ENCODE measurements at places on chromosomes 4 and X.

- no peak for DNase-seq
Measured at GRCh38 chrX:53678667-53679066, 7.9 kb downstream of the HUWE1 start.

- no peak for DNase-seq
Measured at GRCh38 chrX:53813670-53814440, 127.3 kb upstream of the HUWE1 start.

- no peak for DNase-seq
Measured at GRCh38 chr4:131609039-131609438, 1540.1 kb upstream of the PCDH10 start.

GRCh38 chr4:102493257-102493656 lies 7.9 kb upstream of the NFKB1 start:
- no peak for DNase-seq

GRCh38 chr4:38310446-38311043 lies 350.3 kb downstream of the PTTG2 start:
- DNase-seq, result no peak

- DNase-seq, result no peak
Measured at GRCh38 chrX:42615161-42615563, 162.8 kb downstream of the PPP1R2C start.

GRCh38 chr4:53593765-53594164 lies 2.5 kb upstream of the LNX1 start:
- DNase-seq, result no peak

GRCh38 chr4:143281507-143282190 lies 55.0 kb upstream of the GAB1 start:
- no peak for DNase-seq

DNA sequence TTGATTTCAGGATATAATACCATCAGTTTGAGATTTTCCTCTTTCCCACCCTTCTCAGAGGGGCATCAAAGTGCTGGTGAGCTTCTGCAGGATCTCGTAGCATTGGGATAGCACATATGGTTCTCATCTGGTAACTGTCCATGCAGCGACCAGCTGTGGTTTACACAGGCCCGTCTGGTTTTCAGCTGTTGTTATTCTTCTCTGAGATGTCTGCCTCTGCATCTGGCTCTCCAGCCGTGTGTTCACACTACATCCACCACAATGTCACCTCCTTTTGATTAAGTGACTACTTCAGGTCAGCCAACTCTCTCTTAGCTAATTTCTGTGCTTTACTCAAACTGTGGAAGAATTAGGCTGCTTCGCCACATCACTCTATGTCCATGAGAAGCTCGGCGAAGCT lies 676.7 kb upstream of the TENM3 start:
- peak; percentile 76 for DNase-seq

DNA sequence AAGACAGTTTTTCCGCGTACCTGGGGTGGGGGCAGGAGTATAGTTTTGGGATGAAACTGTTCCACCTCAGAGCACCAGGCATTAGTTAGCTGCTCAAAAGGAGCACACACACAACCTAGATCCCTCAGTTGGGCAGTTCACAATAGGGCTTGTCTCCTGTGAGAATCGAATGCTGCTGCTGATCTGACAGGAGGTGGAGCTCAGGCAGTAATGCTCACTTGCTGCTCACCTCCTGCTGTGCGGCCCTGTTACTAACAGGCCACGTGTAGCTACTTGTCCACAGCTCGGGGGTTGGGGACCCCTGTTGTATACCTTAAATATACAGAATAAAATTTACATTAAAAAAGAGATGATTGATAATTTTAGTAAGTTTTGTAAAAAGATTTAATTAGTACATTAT lies 191.5 kb downstream of the SLC7A11 start:
- DNase-seq, result no peak

- no peak for DNase-seq
Measured at GRCh38 chr4:74631338-74631737, 163.0 kb downstream of the BTC start.

DNA sequence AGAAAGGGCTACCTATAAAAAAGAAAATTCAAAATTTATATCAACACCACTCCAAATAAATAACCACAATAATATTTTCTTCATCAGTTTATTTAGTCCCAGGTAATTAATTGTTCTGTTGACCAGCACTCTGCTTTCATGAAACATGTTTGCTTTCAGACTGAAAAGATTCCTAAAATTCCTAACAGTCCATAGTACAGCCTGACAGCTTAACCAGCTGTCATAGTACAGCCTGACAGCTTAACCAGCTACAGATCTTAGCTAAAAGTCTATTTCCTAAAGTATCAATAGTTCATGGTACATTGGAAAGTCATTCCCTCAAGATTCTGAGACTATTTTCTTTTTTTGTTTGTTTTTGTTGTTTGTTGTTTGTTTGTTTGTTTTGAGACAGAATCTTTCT lies 144.1 kb upstream of the DDX53 start:
- no peak for DNase-seq

- DNase-seq, result no peak
Measured at GRCh38 chrX:40065296-40066046, 32.3 kb downstream of the BCOR start.

GRCh38 chr4:158788516-158788915 lies 19.7 kb downstream of the FNIP2 start:
- DNase-seq, result no peak

DNA sequence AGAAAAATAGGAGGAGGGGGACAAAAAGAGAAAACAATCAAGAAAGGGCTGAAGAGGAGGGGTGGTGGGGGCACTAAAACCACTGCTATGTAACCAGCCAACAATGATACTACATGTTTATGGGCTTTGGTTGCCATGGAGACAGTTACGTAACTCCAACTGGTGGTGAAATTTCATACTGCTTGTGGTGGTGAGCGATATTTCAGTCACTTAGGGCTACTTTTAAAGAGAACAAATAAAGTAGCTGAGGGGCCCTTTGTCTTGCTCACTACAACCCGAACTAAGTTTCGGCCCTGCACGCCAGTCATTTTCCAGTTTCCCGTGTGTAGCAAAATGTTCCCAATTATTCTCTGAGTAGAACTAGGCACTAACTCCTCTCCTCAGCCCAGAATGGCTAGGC lies 275.2 kb upstream of the EDA2R start:
- DNase-seq, result no peak

DNA sequence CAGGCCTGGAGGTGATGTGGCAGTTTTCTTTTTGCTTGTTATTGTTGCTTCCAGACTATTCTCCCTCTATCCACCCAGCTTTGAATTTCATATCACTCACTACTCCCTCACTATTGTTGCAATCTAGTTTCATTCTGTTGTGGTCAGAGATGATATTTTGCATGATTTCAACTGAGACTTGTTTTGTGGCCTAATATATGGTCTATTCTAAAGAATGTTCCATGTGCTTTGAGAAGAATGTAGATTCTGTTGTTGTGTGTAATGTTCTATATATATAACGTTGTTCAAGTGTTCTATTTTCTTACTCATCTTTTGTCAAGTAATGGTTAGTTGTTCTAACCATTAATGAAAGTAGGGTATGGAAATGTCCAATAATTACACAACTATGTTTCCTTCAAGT lies 59.0 kb downstream of the THOC2 start:
- no peak for DNase-seq

GRCh38 chr4:33837043-33837838 lies 2407.1 kb downstream of the ARAP2 start:
- peak; percentile 47 for DNase-seq

GRCh38 chrX:38341442-38341841 lies 11.0 kb upstream of the OTC start:
- no peak for DNase-seq

GRCh38 chr4:27666943-27667342 lies 806.3 kb downstream of the STIM2 start:
- DNase-seq, result peak; percentile 4

GRCh38 chrX:53287493-53288138 lies 6.2 kb upstream of the IQSEC2 start:
- DNase-seq, result peak; percentile 83

DNA sequence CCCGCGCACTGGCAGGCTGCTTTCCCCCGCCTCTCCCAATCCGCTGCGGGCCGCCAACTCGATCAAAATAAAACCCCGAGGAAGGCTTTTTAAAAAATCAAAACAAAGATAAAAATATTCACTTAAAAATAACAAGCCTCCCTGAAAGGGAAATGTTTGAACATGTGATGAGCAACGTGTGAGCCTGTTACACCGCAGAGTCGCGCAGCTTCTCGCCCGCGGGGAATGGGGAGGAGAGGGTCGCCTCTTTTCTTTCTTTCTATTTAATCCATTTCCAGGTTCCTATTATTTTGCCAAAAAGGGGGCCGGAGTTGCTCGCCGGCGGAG lies 326.0 kb upstream of the F9 start:
- DNase-seq, result no peak

- DNase-seq, result peak; percentile 64
Measured at GRCh38 chrX:153781428-153782047, 697 bp downstream of the SRPK3 start.

DNA sequence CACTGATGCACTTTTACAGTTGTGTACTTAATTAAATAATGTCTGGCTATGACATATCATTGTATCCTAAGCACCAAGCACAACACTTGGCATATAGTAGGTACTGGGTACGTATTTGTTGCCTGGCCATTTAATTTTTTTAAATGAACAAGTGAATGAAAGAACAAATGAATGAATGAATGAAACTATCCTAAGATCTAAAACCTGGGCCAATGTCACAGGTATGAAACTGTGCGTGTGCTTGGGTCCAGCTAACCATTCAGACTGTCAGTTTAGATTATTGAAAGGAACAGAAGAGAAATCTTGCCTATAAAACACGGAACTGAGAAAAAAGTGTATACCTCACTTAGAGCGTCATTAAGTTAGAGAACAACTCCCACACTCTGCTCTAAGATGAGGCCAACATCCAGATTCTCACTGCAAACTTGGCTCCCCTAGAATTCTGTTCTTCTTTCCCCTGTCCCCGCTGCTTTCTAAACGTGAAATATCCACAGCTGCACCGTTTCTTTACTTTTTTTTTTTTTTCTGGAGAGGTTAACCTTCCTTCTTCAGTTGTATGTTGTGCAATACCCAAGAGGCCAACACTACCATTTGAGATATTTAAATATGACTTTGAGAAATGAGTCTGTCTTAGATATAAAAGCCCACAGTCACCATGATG lies 17.3 kb upstream of the SEL1L3 start:
- DNase-seq, result no peak

DNA sequence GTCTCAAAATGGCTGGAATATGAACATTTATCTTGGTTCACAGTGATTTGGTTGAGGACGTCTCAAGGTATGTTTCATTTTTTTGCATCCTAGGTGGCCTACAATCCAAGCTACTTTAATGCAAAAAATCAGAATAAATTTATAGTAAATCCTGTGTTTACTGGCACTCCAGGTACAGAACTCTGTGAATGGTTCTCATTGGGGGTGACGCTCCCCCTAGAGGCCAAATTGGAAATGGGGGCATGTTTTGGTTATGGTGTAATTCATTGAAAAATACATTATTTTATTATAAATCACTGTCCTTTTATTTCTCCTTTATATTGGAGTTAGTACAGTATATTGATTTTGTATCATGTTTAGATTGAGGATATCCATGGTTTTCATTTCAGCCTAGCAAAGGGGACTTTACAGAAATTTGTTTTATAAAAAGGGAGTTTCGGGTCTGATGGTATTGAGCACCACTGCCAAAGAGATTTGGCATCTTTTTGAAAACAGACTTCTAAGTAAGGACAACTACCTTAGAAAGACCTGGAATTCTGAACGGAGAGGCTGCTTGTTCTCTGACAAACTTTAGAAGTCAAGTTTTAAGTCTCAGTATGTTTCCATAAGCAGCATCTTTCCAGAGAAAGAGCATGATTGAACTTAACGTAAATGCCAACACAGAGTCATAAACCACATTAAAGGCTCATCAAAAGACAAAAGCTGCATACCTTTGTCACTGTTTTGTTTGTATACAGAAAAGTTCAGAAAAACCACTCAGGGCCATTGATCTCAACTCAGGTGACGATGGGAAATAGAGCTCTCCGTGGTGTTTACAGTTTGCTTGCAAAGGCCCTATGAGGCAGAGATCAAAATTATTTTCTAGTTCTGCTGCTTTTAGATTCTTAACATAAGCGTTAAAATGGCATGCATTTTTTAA lies 19.4 kb downstream of the MTM1 start:
- peak; percentile 16 for DNase-seq

GRCh38 chrX:130330706-130331105 lies 9.0 kb upstream of the SLC25A14 start:
- peak; percentile 48 for DNase-seq

- peak; percentile 30 for DNase-seq
Measured at GRCh38 chr4:38856524-38857337, at the start of gene TLR6. Gene TLR6, minus strand, starts transcription at chr4:38856817. Its CDS starts 27,344 bp downstream, at chr4:38829473.

- no peak for DNase-seq
Measured at GRCh38 chr4:67483868-67484602, 61.3 kb downstream of the CENPC start.

DNA sequence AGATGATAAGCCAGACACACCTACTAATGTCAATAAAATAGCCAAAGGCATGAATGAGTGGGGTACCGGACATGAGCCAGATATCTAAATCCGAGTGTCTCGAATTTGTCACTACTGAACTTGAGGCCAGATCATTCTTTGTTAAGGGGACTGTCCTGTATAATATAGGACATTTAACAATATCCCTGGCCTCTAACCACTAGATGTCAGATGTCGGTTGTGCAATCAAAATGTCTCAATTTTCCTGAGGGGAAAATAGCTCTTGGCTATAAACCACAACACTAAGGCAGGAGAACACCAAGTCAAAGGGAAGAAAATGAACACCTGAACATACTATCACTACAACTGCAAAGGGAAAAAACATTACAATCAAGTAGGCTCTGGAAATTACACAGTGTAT lies 154.5 kb downstream of the GPM6A start:
- no peak for DNase-seq

GRCh38 chrX:104641176-104641575 lies 75.2 kb downstream of the IL1RAPL2 start:
- no peak for DNase-seq

DNA sequence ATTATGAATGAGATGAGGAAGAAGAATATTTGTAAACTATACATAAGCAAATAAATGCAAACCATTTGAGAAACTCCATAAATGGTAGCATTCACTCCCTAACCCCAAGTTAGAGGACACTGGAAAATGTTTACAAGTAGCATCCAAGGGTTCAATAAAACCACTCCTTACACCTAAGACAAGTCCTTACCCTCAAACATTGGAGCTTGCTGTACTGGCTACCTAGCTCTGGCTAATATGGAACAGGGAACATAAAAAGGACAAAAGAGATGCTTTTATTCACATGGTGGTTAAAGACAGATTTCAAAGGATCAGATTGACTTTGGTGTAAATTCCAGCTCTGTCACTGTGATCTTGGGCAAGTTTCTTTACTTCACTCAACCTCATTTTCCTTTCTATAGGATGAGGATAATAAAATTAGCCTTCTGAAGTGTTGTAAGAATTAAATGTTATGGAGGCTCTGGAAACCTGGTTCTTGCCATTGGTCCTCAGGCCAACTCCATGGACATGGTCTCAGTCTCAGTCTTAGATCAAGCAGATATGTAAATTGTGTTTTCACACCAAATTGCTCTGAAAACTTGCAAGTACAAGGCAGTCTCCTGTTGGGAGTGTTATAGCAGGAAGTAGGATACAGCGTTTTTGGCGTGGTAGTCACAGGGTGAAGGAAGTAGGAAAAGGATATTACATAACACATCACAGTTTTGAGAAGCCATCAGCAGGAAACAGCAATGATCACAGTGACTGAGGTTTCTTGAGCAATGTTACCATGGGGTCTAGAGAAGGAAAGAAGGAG lies 3.3 kb downstream of the CXCL1 start:
- DNase-seq, result no peak
